ENCODE measurements at places on chromosomes 12 and 14.

- DNase-seq, result no peak
These were observed 6.0 kb upstream of the SOS2 start for GRCh38 chr14:50237427-50237826.

DNA sequence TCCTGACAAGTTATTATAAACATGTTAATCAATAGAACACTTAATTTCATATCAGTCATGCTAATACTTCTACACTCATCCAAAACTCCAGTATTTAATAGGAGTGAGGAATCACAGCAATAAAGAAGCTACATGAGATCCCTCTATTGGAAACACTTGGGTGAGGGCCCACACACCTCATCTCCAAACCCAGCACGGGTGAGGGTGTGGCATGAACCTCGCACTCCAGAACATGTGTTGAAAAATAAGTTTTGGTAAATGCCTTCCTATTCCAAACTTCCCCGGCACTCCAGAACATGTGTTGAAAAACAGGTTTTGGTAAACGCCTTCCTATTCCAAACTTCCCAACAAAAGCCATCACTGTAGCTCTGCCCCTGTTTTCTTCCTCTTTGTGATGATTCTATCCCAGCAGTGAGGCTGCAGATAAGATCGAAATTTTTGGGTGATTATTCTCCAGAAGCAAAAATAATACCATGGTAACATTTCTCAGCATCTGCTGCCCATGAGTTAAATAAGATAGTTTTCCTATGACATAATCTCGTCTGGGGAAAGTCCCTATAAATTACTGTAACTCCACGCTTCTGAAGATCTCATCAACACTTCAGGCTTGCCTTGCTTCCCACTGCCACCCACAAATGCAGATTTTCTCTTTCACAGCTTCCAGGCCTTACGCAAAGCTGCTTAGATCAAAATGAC, 24.4 kb upstream of the PTPRB start:
- no peak for DNase-seq

- DNase-seq, result no peak
These were observed 548.6 kb upstream of the TBX3 start for GRCh38 chr12:115232455-115233156.

DNA sequence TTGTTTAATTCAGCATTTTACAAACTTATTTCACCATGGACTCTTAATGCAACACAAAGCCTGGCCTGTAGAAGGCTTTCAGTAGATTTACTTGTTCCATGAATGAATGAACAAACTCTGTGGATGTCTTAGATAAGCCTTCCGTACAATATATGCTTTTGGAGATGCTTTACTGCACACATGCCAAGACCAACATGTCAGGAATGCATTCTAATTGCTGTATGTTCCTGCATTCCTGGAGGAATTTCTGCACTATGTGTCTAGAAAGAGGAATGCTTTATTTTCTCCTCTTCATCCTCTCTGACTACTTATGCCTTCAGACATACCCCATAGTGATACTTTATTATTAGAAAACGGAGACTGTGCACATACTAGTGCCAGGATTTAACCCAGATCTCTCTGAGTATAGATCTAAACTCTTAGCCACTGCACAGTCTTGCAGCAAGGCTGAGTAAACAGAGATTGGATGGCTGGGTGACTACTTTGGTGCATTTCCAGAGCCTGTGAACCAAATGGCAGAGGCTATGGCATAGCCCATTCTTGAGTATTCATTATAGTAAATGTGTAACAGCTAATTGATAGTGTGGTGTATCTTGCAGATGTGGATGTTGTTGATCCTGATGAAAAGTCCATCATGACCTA, 108.2 kb downstream of the SYNE2 start:
- DNase-seq, result no peak

GRCh38 chr14:62662811-62663455, 382.3 kb downstream of the KCNH5 start:
- no peak for DNase-seq

GRCh38 chr12:5099591-5099990, 55.9 kb downstream of the KCNA5 start:
- no peak for DNase-seq

DNA sequence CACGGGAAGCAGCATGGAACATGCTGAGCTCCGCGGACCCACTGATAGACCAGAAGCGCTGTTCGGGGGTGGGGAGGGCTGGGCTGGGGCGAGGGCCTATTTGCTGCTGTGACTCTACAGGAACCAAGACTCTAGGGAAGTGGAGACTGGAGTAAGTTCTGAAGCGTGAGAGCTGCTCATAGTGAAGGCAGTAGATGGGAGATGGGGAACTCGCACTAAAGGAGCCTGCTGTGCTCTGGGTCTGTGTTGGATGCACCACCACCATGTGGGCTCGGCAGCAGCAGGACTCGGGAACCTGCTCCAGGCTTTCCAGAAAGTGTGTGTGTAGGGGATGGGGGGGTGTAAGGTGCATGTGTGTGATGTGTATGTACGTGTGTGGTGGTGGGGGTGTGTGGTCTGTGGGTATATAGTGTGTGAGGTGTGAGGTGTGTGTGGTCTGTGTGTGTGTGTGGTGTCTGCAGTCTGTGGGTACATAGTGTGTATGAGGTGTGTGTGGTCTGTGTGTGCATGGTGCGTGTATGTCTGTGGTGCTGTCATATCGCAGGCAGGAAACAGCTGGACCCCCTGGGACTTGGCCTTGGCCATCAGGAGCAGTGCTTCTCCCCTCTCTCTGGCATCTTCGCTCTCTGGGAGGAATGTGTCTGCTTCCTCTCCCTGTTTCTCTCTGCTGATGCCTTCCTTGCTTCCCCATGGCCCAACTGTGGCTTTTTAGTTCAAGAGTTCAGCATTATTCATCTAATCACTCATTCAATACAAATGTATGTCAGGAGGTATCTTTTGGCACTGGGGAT, 378.9 kb downstream of the FUT8 start:
- no peak for DNase-seq

DNA sequence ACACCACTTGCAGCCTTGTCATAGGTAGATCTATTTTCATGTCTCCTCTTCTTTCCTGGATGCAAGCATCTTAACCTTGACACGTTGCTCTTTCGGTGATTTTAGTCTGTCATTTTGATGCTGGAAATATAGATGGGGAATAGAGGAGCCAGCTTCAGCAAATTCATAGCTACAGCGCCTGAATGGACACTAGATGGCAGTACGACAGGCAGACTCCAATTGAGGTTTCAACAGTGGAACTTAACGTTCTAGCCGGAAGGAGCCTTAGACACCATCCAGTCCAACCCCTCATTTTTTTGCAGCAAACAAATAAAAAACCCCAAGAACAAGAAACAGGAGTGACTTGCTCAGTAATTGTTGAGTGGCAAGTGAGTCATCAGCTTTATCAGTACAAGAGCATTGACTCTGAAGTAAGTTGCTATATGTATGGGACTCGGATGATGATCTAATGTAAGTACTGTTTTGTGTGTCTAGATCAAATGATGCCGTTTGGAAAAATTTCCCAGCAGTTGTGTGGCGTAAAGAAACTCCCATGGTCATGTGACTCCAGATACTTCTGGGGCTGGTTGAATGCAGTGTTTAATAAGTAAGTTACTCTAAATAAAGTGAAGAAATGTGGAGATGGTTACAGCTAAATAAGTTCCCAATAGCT, 9.0 kb downstream of the DMAC2L start:
- peak; percentile 91 for DNase-seq

Measured in CD4-positive, alpha-beta T cell treated with Interleukin-15 for 4 hours (primary cell).